ENCODE measurements at places on chromosomes 11 and 22.

DNA sequence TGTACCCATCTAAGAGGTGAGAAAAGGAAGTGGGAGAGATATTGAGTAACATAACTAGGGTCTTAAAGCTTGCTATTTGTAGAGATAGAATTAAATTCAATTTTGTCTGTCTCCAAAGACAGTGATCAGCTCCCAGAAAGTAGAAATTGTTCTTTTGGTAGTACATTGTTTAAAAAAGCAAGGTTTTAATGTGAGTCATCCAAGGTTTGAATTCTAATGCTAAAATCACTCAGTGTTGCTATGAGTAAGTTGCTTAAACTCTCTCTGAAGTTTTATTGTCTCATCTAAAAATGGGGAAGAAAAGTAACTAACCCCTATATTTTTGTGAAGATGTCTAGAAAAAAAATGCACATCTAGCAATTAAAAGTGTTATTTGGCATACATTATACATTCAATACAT is 1004.5 kb upstream of the CCDC90B start:
- no peak for DNase-seq

GRCh38 chr11:130600139-130600538 is 151.7 kb downstream of the ADAMTS15 start:
- DNase-seq: no peak

DNA sequence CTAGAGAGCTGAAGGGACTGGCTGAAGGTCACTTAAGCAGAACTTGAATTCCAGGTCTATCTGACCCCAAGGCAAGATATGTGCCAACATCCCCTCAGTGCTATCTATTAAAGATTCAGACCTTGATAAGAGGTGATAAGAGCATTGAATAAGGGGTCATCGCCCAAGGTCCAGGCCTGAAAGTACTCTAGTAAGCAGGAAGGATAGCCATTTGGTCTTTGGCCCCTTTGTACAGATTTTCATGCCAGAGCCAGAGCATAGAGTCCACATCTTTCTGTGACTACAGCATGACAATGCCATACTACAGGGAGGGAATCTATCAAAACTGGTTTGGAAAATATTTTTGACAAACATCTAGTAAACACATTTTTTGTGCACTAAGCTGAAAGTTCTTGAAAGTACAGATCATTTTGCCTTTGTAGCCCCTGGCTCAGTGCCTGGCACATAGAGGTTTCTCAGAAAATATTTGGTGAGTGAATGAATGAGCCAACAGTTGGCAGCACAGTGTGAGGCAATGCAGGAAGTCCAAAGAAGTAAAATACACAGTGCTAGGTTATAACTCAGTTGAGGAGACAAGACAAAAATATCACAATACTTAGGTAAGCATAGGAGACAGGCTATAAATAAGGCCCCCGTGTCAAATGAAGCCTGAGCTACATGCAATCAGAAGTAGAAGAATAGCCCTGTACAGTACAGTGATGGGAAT is 15.1 kb upstream of the RRAS2 start:
- DNase-seq: no peak

DNA sequence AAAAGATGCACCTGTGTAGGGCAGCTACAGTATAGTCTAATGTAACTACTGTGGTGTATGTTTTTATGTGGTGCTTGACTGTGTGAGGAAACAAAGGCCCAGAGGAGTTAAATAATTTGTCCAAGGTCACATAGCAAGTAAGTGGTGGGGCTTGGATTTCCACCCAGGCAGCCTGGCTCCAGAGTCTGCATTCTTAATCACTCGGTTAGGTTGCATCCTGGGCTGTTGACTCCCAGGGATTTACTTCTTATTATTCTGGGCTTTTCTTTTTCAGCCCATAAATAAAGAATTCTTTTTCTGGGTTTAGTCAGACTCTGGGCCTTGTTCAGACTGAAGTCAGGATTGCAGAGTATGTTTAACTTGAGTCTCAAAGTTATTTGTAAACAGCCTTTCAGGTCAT is 82.1 kb downstream of the ARHGAP42 start:
- no peak for DNase-seq

GRCh38 chr22:30044369-30044768 is 35.9 kb upstream of the HORMAD2 start:
- no peak for DNase-seq

DNA sequence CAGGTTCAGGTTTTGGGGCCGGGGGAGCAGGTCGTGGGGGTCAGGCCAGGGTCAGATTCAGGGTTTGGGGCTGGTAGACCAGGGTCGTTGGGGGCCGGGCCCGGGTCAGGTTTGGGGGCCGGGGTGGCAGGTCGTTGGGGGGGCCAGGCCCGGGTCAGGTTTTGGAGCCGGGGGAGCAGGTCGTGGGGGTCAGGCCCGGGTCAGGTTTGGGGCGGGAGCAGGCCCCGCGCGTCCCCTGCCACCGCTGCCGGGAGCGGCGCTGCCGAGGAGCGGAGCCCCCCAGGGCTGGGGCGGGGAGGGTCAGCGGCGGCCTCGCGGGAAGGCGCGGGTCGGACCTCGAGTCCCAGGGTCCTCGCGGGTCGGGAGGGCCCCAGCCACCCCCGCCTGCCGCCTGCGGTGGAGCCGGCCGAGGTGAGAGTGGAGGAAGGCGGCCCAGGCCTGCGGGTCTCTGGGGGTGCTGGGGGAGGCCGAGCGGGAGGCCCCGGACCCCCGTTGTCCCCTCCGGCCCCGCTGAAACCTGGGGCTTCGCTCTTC is 535 bp downstream of the TRABD start:
- DNase-seq: no peak

- no peak for DNase-seq
Observed at GRCh38 chr11:2383852-2384804, 7.0 kb downstream of the CD81 start.

GRCh38 chr22:37126882-37127281 is 17.4 kb upstream of the TMPRSS6 start:
- no peak for DNase-seq

DNA sequence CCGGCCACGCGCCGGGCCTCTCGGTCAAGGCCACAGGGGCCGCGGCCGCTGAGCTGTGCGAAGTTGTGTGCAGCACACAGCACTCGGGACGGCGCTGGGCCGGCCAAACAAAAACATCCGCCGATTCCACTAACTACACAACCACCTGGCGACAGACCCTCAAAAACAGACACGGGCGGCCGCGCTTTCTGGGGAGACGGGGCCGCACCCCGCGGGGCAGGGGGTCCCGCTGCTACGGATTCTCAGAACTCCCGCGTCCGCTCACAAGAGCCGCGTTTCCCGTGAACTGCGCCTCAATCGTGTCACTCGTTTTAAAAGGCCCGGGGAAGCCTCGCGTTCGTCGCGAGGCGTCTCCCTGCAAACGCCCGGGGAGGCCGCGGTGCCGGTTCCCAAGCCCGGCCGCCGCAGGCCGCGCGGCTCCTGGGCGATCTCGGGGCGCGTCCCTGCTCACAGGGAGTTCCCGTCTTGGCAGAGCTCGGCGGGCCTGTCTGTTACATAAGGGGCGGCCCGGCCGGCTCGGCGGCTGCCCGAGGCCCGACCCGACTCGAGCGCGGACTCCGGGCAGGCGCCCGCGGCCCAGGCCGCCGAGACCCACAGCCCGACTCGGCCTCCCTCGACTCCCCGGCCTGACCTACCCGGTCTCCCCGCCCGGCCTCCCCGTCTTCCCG is 936 bp downstream of the BRD1 start:
- no peak for DNase-seq

- no peak for DNase-seq
Observed at GRCh38 chr22:26210334-26210733, 41.1 kb downstream of the SEZ6L start.

Data from stimulated activated CD8-positive, alpha-beta memory T cell treated with anti-CD3 and anti-CD28 coated beads, Interleukin-15, amount 100 ng/mL, for 24 hours (primary cell).